ENCODE measurements at places on chromosomes 5 and 9. TPM values are rescaled to one million over a fixed set of nuclear protein-coding genes. Genes with fewer than 3 reads are reported as not detected.

GRCh38 chr5:76177978-76178377 lies 94.8 kb downstream of the SV2C start:
- H3K27ac ChIP-seq: no peak overlapping the region
- no peak overlapping the region for H3K4me3 ChIP-seq
- no peaks in the 10 kb centered on the region for H3K36me3 ChIP-seq
- peaks cover 17% of the 10 kb centered on the region for H3K4me1 ChIP-seq

- no peak overlapping the region for H3K4me3 ChIP-seq
- no peaks in the 10 kb centered on the region for H3K27me3 ChIP-seq
- no peak for DNase-seq
- no peaks in the 10 kb centered on the region for H3K4me1 ChIP-seq
- H3K36me3 ChIP-seq: no peaks in the 10 kb centered on the region
Measured at GRCh38 chr5:124876566-124876965, 130.1 kb upstream of the ZNF608 start.

Gene NOXA1
- 0.36 TPM for total RNA-seq

Gene CKMT2
- not detected for total RNA-seq

GRCh38 chr9:133510926-133511505 lies 13.7 kb downstream of the MYMK start:
- no peak for DNase-seq
- H3K4me3 ChIP-seq: no peak overlapping the region
- H3K4me1 ChIP-seq: peaks cover 6% of the 10 kb centered on the region
- no peaks in the 10 kb centered on the region for H3K27me3 ChIP-seq
- no peak overlapping the region for H3K27ac ChIP-seq
- no peaks in the 10 kb centered on the region for H3K36me3 ChIP-seq

- H3K27me3 ChIP-seq: no peaks in the 10 kb centered on the region
- DNase-seq: no peak
- H3K36me3 ChIP-seq: no peaks in the 10 kb centered on the region
- H3K4me1 ChIP-seq: no peaks in the 10 kb centered on the region
- no peak overlapping the region for H3K4me3 ChIP-seq
Measured at GRCh38 chr5:32771037-32771436, 59.9 kb downstream of the NPR3 start.

Gene GOLGA1
- 17.3 TPM for total RNA-seq

DNA sequence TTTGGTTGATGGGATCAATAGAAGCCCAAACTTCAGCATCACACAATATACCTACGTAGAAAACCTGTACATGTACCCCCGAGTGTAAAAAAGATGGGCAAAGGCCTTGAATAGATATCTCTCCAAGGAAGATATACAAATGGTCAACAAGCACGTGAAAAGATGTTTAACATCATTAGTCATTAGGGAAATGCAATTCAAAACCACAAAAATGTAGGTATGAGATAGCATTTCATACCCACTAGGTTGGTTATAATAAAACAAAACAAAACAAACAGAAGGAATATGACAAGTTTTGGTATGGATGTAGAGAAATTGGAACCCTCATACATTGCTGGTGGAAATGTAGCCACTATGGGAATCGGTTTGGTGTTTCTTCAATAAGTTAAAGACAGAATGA lies 33.1 kb upstream of the PPARGC1B start:
- no peak overlapping the region for H3K4me3 ChIP-seq
- H3K27me3 ChIP-seq: peaks cover 22% of the 10 kb centered on the region
- no peaks in the 10 kb centered on the region for H3K36me3 ChIP-seq

- H3K4me1 ChIP-seq: no peaks in the 10 kb centered on the region
- H3K27me3 ChIP-seq: no peaks in the 10 kb centered on the region
- H3K36me3 ChIP-seq: no peaks in the 10 kb centered on the region
- no peak overlapping the region for H3K4me3 ChIP-seq
- DNase-seq: no peak
Measured at GRCh38 chr5:114435885-114436299, 74.0 kb downstream of the KCNN2 start.

Gene GAS1
- total RNA-seq: 0.14 TPM

DNA sequence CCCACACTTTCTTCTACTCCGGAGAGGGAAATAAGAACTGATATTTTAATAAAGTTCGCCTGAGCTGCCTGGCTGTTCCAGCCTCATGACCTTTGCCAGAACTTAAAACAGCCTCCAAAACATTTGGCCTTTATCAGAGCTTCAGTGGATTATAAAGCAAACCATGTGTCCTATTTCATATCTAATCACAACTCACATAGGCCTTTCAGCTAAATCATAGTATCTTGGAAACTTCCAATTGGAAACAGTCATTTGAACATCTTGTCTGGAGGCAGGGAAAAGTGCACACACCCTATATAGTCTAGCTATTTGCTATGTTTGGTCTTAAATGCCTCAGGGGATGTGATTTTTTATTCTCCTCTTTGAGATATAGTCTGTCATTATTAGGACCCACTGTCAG lies 46.0 kb upstream of the FREM1 start:
- H3K4me1 ChIP-seq: peaks cover 29% of the 10 kb centered on the region
- no peak for DNase-seq
- no peak overlapping the region for H3K4me3 ChIP-seq
- H3K36me3 ChIP-seq: no peaks in the 10 kb centered on the region
- H3K27me3 ChIP-seq: peaks cover 9% of the 10 kb centered on the region
- no peak overlapping the region for H3K27ac ChIP-seq
